Stimulated activated CD8-positive, alpha-beta memory T cell treated with anti-CD3 and anti-CD28 coated beads, Interleukin-2, amount 100 ng/mL, for 1 hour (primary cell): ENCODE measurements at places on chromosomes 5 and 9.

GRCh38 chr9:97046228-97046627, 7.3 kb upstream of the CTSV start:
- no peak for DNase-seq

- DNase-seq, result no peak
Observed at GRCh38 chr5:163612358-163613149, 107.1 kb downstream of the MAT2B start.

DNA sequence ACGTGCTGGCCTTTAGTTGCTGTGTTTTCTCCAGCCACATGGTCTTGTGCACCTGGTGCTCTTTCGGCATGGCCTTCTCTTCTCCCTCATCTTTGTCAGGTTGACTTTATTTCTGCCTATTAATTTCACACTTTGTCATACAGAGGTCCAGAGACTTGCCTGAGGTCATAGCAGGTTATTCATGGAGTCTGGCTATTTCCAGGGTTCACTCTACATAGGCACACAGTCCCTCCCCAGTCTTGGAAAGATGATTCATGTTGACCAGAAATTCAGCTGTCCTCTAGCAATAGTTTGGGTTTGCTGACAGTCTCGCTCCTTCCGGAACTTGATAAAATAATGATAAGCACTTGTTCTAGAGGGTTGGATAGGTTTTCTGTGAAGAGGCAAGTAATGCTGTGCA, 81.6 kb downstream of the ARHGAP26 start:
- no peak for DNase-seq

- no peak for DNase-seq
Observed at GRCh38 chr5:122741681-122742080, 33.2 kb upstream of the SNX2 start.

- no peak for DNase-seq
Observed at GRCh38 chr5:159198063-159199036, 11.0 kb downstream of the RNF145 start.

- DNase-seq, result no peak
Observed at GRCh38 chr5:1314564-1314982, 19.7 kb upstream of the TERT start.

- DNase-seq, result no peak
Observed at GRCh38 chr9:112664531-112664930, 53.4 kb downstream of the INIP start.

- no peak for DNase-seq
Observed at GRCh38 chr9:100014846-100015245, 84.0 kb downstream of the ERP44 start.

- no peak for DNase-seq
Observed at GRCh38 chr5:104540448-104540847, 977.9 kb upstream of the NUDT12 start.

- no peak for DNase-seq
Observed at GRCh38 chr9:87581513-87581912, 83.8 kb downstream of the DAPK1 start.

GRCh38 chr5:142544071-142544753, 141.7 kb downstream of the FGF1 start:
- DNase-seq, result no peak

DNA sequence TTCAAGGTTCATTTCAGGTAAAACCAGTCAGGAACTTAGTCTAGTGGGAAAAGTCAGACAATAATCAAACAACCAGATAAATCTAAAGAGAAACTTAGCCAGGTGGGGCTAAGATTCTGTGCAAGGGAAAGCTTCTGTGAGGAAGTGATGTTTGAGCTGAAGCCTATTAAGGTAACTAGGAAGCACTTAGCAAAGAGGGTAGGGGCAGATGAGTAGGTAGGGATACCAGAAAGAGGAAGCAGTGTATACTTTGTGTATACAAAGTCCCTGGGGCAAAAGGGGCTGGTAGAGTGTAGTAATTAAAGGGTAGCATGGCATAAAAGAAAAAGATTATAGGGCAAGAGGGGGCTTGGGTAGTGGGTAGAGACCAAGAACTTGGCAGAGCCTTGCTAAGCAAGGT, 3.6 kb upstream of the SPATA24 start:
- no peak for DNase-seq

DNA sequence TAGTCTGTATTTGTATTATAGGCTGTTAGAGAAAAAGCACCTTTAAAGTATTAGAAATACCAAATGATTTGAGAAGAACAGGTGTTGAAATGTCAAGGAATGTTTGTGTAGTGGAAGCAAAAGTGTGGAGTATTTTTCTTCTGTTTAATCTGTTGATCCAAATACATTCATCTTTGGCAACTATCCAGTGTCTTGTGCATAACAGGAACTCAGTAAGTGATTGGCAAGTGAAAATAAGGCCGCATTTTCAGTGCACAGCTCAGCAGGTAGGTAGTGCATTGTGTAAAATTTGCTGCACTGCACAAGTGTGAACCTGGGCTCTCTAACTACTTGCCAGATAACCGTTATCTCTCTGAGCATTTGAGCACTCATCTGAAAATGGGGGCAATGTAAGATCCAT, 61.8 kb downstream of the CHSY3 start:
- DNase-seq, result no peak

DNA sequence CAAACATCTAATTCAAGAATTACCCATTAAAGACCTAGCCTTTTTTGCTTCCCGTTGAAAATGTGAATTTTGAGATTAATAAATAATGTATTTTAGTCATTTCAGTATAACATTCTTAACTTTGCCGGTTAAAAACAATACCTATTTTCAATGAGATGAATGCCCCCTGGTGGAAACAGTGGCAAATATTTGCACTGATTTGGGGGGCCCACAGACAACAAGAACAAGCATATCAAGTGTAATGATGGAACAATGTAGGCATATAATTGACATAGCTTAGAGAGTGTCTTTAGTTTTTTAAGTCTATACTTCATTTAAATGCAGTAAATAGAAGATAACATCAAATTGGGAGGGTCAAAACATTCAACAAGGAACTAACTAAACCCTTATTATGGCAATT, 111.9 kb downstream of the NTRK2 start:
- no peak for DNase-seq

DNA sequence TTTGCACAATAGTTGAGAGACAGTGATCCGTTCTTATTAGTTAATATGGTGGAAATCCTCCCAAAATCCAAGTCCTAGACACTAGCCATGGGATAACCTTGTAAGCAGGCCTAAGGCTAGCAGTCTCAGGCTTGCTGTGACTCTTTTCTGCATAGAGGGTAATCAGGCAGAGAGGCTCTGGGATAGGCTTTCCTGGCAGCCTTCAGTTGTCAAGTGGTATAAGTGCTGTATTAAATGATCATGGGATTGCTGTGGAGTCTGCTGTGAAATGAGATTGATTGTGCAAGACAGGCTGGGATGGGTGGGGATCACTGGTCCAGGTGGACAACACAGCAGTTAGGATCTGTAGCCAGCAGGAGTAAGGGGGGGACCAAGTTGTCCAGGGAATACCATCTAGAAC, 416.4 kb downstream of the TLE4 start:
- DNase-seq, result no peak

GRCh38 chr9:107373809-107374208, 90.7 kb downstream of the RAD23B start:
- DNase-seq, result no peak

DNA sequence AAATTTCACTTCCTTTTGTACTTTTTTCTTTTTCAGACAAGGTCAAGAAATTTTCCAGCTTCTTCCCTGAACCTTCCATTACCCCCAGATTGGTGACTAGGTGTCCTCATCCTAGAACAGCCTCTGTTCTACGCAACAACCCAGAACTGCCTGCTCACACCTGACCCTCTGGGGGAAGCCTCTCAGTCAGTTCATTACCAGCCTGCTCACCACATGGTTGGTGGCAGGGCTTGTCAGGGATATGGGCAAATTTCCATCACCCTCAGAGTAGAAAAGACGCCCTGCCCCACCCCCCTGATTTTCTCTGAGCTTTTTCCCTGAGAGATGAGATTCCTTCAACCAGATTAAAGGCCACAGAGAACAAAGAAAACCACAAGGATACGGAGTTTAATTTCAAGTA, 5.3 kb upstream of the CFAP95 start:
- DNase-seq, result no peak

DNA sequence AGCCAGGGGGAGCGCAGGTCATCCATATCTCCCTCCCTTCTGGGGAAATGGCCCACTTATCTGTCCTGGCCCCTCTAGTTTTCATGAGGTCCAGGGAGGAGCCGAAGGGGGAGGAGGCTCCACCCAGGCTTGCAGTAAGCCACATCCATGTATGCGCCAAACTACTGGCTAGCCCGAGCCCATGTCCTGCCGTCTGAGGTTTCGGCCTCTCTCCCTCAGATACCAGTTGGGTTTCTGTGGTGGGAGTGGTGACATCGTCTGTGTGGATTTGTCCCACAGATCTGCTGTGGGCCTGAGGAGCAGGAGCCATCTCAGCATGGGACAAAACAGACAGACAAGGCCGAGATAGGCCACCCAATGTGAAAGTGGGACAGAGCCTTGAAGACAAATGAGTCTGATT, 78.3 kb upstream of the ORM1 start:
- DNase-seq, result no peak

- DNase-seq, result no peak
Observed at GRCh38 chr5:53476531-53477480, 3.6 kb upstream of the FST start.

GRCh38 chr5:174281855-174282254, 236.3 kb downstream of the NSG2 start:
- no peak for DNase-seq

- DNase-seq, result no peak
Observed at GRCh38 chr5:2577312-2578036, 174.0 kb downstream of the IRX2 start.

DNA sequence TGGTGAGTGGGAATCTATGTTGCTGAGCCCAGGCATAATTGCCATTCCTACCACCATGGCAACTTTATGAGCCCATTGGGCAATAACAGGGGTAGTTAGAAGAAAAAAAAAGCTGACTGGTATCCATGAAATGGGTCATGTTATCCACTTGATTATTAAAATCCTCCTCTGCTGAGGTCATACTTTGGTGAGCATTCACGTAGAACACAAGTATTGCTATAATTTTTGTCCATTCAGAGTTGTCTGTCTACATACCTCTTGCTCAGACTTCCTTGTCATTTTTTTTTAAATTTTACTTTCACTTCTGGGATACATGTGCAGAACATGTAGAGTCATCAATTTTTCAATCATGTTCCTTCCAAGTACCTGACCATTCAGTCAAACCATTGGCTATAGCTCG, 780.8 kb upstream of the ARRDC3 start:
- no peak for DNase-seq

DNA sequence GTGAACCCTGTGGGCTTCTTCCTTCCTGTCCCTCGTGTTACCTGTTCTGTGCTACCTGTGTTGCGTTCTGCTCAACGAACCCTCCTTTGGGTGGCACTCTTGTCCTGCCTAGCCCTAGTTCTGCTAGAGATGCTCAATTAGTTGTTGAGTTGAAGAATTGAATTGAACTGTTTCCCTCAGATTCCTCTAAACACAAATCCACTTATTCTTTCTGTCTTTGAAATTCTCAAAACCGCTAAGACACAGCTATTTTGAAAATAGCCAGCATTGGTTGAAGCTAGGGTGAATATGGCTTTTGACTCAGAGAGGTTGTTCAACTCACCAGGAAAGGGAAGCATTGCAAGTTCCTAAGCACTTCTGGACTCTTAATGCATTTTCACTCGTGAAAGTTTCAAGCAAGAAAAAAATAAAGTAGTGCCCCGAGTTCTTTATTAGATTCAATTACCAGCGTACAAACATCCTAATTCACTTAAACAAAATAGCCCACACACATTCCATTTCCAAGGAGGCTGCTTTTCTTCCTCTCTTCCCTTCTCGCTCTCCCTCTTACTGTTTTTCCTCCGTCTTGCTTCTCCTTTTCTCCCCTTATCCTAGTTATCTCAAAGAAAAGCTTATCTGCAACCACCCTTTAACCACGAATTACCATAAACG, 642 bp upstream of the ITGA1 start:
- DNase-seq, result no peak

DNA sequence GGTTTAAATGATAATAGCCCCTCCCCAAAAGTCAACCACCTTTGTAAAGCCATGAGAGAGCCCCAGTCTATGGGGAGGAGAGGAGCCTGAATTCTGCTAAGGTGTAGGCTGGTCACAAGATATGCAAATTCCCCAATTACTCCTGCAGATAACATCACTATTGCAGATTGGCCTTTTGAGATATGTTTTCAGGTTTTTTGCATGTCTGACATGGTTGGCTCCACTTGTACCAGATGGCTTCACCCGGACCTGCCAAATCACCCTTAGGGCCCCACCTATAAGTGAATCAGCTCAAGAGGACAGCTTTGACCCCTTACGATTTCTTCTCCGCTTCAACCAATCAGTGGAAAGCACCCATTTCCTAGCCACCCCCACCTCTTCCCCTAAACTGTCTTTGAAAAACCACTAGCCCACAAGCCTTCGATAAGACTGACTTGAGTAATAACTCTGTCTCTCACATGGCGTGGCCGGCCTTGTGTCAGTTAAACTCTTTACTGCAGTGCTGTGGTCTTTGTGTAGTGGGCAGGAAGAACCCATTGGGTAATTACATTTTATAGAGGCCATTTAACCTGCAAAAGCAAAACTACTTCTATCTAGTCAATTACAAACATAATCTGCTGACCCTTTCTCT, 69.7 kb downstream of the PRLR start:
- no peak for DNase-seq

GRCh38 chr9:128203024-128203706, at the start of gene DNM1:
Gene DNM1 (plus strand): TSS chr9:128203379. CDS start chr9:128203471, 92 bp downstream.
- peak; percentile 39 for DNase-seq

- DNase-seq, result no peak
Observed at GRCh38 chr9:136225366-136225747, 20.3 kb downstream of the QSOX2 start.

GRCh38 chr9:129307227-129307970, 129.3 kb upstream of the IER5L start:
- DNase-seq, result no peak

GRCh38 chr5:100676817-100677631, 141.8 kb downstream of the FAM174A start:
- DNase-seq, result no peak

GRCh38 chr9:17694336-17694735, 115.5 kb downstream of the SH3GL2 start:
- DNase-seq, result no peak

DNA sequence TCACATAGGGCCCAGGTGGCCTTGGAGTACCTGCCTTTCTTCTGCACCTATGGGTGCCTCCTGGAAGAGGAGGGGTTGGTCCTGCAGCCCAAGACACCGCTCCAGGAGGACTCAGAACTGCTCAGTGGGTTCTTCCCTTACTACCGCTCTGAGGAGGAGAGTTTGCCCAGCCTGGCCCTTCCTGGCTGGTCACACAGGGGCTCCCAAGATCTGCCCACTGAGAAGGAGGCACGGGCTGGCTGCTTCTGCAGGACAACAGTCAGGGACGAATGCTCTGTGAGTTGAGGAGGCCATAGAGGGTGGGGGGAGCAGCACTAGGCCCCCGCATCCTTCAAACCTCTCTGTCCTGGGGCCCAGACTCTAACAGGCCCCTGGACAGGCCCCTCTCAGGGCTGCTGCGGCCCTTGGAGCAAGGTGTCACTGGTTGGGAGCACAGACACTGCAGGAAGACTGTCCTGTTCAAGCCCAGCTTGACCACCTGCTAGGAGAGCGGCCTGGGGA, 9.9 kb upstream of the SLC25A48 start:
- no peak for DNase-seq
